Subcutaneous preadipocyte (primary cell): ENCODE measurements at places on chromosomes 3 and 15. TPM values are rescaled to one million over a fixed set of nuclear protein-coding genes. Genes with fewer than 3 reads are reported as not detected.

The SPATA12 gene
- total RNA-seq: not detected in 2 replicates

The GRIP2 gene
- total RNA-seq: not detected in 2 replicates

The SATB1 gene
- total RNA-seq: 8.4 and 8.5 TPM in 2 replicates

The RBP2 gene
- total RNA-seq: not detected in 2 replicates

The TRAT1 gene
- not detected in 2 replicates for total RNA-seq

The KNL1 gene
- 20.6 and 40.9 TPM in 2 replicates for total RNA-seq

The ZIC4 gene
- total RNA-seq: 2.0 TPM in 1 of 2 replicates, not detected in the other

The LYZL4 gene
- total RNA-seq: not detected in 2 replicates

The MED12L gene
- total RNA-seq: 0.37 and 0.39 TPM in 2 replicates

The TIPARP gene
- 16.5 and 30.5 TPM in 2 replicates for total RNA-seq

The FBXO40 gene
- total RNA-seq: not detected in 2 replicates
